ENCODE measurements at places on chromosomes 11 and 22.

DNA sequence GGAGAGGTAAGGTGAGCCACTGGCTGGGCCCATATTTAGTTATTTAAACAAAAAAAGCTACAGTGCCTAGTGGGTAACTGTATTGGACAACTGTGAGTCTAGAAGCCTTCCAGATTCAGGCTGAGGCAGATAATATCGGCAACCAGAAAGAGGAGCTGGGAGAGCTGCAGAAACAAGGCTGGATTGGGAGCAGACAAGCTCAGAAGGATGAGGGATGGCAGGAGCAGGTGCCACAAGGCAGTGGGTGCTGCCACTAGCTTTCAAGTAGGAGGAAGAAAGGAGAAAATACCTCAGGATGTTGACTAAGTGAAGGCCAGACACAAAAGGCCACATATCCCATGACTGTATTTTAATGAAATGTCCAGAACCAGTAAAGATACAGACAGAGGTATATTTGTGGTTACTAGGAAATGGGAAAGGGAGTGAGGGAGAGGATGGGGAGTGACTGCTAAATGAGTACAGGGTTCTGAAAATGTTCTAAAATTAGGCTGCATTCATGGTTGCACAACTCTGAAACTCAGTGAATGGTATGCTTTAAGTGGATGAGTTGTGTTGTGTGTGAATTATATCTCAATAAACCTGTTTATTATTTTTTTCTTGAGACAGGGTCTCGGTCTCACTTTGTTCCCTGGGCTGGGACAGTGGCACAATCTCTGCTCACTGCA lies 11.8 kb upstream of the RAPSN start:
- DNase-seq, result no peak

GRCh38 chr22:25085930-25086901 lies 113.4 kb upstream of the CRYBB3 start:
- DNase-seq, result peak; percentile 34

GRCh38 chr11:72111300-72112142 lies 974 bp downstream of the ANAPC15 start:
- no peak for DNase-seq

GRCh38 chr11:799641-800316 lies 1.7 kb upstream of the SLC25A22 start:
- no peak for DNase-seq

- no peak for DNase-seq
These were observed 592.0 kb downstream of the SOX6 start for GRCh38 chr11:15764326-15764725.

- no peak for DNase-seq
These were observed 5.8 kb upstream of the RPS6KA4 start for GRCh38 chr11:64352995-64353714.

GRCh38 chr11:70493089-70493474 lies 94.8 kb downstream of the CTTN start:
- DNase-seq, result peak; percentile 12

- DNase-seq, result no peak
These were observed 92.5 kb downstream of the LRRC32 start for GRCh38 chr11:76577921-76578653.

DNA sequence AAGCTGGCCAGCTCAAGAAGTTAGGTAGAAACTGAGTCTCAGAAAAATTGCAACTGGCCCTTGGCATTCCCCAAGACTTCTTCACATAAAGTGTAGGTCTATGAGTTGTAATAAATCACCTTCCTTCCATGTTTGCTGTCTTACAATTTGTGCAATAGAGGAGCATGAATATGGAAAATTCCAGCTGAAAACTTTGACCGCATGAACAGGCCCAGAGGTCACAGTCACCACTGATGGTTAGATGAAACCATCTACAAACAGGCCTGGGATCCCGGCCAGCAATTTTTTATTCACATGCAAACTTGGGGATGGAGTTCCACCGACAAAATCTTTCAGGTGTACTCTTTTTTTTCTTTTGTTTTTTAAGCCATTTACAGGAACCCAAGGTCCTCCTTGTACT lies 88.1 kb downstream of the SERGEF start:
- DNase-seq, result no peak

GRCh38 chr22:39453765-39454378 lies 2.9 kb upstream of the MGAT3 start:
- DNase-seq, result no peak

- DNase-seq, result peak; percentile 63
These were observed at the start of gene P2RX6 for GRCh38 chr22:21014726-21015465. Gene P2RX6 (plus strand): TSS chr22:21015165. CDS start chr22:21015175, 10 bp downstream.

DNA sequence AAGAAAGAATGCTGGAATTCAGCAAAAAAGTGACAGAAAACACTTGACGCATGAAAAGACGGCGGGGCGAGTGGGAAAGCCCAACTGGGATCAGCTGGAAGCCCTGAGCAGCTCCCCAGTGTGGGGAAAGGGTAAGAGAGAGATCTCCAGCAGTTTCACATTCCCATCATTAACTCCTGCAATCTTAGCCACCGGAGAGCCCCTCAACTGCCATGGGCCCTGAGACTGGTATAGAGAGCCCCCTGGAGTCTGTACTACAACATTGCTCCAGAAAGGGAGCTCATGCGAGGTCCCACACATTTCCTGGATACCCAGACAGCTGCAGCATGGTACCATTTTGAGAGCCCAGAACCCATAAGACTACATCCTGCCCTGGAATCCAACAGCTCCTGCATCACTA lies 31.1 kb downstream of the MRGPRX4 start:
- no peak for DNase-seq

- no peak for DNase-seq
These were observed 10.5 kb upstream of the RPS19BP1 start for GRCh38 chr22:39543095-39543494.

- no peak for DNase-seq
These were observed 5.8 kb downstream of the MB start for GRCh38 chr22:35611200-35611890.

DNA sequence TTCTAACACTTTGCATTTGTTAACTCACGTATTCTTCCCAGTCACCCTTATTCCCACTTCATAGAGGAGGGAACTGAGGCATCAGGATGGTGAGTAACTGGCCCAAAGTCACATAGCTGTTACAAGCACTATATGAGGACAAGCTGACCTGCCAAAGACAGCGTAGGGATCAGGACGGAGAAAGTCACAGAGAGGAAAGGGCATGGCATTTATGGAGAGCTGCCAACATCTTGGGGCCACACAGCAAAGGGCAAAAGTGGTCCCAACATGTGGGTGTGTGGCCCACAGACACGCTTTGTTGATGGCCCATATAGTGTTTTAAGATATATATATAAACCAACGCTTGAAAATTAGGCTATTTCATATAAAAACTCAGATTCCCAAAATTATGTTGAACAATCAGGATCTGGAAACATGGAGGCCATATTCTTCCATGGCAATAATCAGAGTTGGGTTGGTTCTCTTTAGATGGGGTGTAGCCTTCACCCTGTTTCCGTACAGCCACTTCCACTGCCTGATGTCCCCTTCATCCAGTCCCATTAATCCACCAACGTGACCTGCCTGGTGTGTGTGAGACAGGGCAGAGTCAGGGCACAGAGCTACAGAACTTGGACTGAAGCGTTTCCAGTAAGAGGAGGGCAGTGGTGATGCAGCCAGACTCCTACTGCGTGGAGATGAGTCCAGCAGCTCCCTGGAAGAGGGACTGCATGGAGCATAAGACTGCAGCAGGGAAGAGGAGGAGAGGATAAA lies 39.9 kb upstream of the CD5 start:
- DNase-seq, result no peak

DNA sequence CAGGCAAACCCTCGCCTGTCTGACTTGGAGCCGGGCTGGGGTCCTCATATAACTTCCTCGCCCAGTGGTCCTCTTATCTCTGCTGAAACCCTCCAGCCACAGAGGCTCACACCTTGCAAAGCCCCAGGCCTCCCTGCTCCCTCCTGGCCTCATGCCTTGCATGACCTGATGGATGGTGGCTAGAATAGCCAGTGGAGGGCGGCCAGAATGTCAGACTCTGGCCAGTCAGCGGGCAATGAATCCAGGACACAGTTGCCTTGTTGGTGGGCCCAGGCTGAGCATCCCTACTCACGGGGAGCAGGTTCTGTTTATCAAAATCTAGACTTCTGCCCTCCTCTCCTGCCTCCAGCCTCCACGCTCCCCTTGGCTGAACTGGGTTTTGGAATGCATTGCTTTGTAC lies 69.1 kb upstream of the WNT11 start:
- DNase-seq, result no peak

GRCh38 chr11:112983887-112984286 lies 22.7 kb downstream of the NCAM1 start:
- DNase-seq, result no peak

GRCh38 chr11:9253086-9253485 lies 12.1 kb downstream of the DENND5A start:
- no peak for DNase-seq

GRCh38 chr11:131235328-131236298 lies 134.8 kb upstream of the NTM start:
- DNase-seq, result no peak

DNA sequence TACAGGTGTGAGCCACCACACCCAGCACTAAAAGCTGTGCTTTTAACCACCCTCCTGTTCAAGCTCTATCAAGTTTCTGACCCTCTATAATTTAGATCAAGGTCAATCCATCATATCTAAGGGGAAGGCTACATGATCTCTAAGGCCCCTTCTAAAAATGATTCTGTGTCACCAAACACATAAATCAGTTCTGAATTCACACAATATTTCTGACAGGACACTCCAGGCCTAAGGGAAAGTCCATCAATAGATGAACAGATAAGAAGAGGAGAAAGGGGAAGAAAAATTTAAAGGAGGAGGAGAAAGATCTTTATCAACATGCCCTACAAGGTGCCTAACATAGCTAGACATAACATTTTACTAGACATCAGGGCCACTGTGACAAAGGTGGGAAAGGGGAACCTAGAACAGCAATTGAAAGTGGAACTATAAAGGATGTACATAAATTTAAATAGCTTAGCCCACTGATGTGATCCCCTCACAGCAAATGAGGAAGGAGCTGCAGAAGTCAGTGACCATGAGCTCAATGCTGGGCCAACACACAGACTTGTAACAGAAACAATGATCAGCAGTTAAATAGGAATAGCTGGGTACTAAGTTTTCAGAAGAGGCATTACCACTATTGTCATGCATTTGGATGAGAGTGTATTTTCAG lies 4.7 kb downstream of the PRCP start:
- DNase-seq, result no peak

DNA sequence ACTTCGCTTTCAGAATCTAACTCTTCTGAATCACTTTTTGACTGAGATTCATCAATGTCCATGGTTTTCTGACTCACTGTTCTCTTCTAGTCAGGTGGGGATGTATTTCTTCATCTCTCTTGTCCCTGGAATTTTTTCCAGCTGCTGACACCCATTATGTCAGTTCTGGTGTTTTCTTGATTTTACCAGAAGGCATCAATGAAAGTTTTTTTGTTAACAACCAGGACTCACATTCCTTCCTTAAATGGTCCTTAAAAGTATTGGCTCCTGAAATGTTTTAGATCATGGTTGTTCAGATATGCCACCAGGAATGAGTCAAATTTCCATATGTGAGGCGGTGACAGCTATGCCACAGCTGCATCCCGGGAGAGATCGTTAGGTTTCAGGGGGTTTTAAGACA lies 12.9 kb downstream of the MICAL2 start:
- DNase-seq, result no peak

DNA sequence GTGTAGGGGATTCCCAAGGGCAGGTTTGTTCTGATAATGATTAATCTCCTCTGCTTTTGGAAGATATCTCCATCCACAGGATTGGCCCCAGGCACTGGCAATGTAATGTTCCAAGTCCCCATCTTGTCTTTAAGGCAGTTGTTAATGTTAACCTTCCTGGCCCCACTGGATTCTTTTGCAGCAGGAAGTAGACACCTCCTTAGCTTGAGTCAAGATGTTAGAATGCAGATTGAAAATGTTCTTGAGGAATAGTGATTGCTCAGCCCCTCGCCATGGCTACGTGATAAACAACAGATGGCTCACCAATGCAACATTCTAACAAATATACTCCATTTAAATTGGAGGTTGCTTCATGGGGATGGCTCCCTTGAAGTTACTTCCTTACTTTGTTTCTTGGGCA lies 7.3 kb downstream of the HEPHL1 start:
- peak; percentile 50 for DNase-seq

DNA sequence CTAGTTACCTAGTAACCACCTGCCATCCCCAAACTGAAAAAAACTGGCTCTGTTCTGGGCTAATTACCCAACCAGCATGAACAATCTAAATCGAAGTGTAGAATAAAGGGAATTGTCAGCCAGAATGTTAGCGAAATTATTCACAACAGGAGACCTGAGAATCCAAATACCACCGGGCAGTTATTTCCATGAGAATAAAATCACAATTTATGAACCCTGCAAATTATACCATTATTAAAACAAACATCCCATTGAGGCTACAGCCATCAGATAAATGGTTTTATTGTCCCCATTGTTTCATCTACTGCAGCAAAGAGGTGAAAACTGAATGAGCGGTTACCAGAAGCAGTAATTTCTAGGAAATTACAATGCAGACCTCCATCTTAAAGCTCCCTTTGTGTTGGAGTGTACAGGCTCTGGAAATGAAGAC lies 21.7 kb downstream of the FAM168A start:
- DNase-seq, result no peak

DNA sequence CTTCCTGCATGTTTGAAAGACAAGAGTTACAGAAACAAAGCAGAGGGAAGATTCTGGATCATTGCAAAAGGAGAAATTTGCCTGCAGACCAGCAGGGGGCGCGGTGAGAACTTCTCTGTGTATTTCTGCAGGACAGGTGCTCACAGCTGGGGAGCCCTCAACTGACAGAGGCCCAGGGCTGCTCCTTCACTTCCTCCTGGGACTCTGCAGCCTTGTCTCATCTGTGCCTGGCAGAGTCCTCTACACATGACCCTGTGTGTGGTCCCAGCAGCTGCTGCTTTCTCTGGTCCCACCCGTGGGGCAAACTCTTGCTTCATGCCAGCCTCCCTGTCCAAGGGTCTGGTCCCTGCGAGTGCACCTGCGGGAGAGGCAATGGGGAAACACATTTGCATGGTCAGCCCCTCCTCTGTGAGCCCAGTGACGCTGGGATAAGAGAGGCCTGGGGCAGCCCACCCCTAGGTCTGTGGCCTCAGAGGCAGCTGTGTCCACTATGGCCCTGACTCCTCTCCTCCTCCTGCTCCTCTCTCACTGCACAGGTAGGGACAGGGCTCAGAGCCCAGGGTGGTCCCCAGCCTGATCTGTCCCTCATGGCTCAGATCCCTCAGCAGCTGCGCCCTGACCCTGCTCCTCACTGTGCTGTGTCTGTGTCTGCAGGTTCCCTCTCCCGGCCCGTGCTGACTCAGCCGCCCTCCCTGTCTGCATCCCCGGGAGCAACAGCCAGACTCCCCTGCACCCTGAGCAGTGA lies 43.2 kb upstream of the VPREB1 start:
- no peak for DNase-seq

DNA sequence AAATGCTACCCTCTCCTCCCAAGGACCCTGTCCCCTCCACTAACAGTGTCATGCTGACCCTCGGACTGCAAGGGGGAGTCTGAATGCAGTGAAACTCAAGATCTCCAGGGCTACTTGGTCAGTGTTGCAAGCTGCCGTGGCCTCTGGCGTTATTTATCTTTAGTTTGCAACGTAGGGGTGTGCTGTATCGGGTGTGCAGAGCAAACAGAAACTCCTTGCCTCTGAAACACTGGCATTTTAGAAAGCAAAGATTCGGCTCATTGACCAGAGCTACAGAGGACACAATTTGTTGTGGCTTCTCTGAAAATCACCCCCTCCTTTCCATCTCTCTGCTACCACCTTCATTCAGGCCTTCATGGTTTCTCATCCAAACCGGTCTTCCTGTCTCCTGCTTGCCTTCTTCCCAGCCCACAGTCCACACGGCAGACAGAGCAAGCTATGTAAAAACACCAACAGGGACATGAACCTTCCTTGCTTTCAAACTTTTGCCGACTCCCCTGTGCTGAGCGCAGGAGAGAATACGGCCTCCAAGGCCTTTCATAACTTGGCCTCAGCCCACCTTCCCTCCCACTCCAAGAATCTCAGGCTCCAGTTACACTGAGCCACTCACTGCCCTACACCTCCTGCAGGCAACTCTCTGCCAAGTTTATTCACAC lies 14.9 kb downstream of the FZD4 start:
- peak; percentile 69 for DNase-seq
